ENCODE measurements at places on chromosomes 4 and X.

DNA sequence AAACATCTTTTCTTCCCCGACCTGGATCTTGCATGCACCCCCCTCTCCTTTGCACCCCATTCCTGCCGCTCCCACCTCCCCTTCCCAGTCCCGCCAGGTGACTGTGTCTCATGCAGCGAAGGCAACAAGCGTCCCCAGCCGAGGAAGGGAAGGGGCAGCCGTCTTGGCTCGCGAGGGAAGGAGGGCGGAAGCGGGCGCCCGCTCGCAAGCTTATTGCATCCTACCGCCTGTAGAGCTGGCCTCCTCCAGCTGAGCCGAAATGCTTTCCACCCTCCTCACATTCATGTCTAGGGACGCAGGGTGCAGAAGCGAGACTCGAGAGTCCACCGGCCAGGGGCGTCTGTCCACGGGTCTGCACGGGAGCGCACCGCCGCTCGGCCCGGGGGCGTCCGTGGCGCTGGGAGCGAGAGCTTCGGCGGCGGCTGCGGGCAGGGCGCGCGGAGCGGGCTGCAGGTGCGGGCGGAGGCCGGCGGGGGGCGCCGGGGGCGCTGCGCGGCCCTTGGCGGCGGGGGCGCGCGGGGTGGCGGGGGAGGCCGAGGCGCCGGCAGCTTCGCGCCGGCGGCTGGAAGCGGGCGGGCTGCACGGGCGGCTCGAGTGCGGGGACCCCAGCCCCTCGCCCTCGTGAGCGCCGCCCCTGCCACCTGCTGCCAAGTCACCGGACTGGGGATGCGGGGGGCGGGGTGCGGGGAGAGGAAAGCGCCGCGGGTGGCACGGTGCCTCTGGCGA, at the start of gene KCNIP4:
KCNIP4 (minus strand) TSS at position 426 of the 726 bp plus-strand sequence.
- no peak for DNase-seq

- DNase-seq = no peak
These were observed 17.9 kb downstream of the PDHA2 start for GRCh38 chr4:95857761-95858160.

- DNase-seq = no peak
These were observed 126.6 kb upstream of the SLC4A4 start for GRCh38 chr4:71212216-71212615.

DNA sequence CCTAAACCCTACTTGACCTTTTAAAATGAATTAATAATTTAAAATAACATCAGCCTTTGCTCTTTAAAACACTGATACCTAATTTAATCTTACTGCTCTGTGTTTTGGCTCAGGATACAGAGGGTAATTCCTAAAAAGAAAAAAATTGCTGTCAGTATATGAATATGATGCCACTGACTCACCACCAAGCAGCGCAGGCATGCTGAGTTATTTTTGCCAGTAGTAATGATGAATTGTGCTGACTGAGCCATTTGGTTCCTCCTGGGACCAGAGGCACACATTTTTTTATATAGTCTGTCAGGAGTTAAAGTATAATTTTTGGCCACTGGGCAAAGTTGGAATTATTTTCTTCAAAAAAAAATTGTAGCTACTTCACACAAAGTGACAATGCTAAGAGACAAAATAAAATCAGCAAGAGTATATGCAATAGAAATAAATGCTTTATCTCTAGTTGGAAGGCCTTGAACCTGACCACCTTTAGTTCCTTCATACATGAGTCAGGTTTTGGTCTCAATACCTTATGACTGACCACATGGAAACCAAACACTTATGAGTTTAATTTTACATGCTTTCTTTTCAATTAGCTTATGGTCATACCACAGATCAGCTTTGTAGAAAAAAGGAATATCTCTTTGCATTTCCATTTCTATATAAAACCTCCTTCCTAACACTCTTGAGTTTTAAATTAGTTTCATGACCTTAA, 115.1 kb downstream of the PPP3CA start:
- no peak for DNase-seq

DNA sequence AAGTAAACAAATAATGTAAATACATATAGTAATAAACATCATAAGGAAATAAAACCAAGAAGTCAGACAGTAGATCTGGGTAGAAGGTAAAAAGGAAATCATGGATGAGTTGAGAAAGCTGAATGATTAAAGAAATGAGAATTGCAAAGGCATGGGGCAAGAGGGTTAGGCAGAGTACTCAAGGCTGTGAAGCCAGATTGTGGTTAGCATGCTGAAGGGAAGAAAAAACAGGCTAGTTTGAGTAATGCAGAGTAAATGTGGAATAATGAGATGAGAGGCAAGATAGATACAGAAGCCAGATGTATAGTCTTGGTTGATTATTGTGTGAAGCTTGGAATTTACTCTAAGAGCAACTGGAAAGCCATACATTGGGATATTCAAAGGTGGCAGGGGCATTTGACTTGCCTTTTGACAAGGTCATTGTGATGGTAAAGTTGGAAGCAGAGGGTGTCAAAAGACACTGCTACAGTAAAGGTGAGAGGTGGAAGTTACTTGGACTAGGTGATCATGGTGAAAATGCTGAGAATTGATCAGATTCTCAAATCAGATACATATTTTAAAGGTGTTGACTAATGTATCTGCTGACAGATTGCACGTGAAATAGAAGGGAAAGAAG, 307.0 kb downstream of the FSTL5 start:
- DNase-seq = no peak

DNA sequence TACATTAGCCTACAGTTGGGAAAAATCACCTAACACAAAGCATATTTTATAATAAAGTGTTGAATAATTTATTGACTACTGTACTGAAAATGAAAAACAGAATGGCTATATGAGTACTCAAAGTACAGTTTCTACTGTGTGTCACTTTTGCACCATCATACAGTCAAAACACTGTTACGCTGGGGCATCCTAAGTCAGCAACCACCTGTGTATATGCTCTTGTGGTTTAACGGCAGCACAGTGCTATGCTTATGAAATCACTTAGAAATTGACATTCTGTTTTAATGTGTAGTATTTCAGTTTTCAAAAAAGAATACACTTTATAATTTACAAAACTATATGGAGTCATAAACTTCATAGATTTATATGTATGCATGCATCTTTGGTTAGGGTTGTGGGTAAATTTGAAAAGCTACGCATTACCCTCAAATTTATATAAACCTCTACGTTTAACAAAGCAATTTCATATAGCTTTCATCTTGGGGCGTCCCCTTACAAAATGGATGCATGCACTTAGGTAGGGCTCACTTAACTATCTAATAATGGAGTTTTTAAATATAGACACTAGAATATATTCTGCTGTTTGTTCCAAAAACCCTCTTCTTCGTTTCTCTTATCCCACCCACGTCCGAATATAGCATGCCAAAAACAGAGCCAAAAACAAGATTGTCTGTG, 690 bp upstream of the NEIL3 start:
- no peak for DNase-seq

- DNase-seq = no peak
These were observed 57.6 kb upstream of the RBPJ start for GRCh38 chr4:26263165-26263564.

DNA sequence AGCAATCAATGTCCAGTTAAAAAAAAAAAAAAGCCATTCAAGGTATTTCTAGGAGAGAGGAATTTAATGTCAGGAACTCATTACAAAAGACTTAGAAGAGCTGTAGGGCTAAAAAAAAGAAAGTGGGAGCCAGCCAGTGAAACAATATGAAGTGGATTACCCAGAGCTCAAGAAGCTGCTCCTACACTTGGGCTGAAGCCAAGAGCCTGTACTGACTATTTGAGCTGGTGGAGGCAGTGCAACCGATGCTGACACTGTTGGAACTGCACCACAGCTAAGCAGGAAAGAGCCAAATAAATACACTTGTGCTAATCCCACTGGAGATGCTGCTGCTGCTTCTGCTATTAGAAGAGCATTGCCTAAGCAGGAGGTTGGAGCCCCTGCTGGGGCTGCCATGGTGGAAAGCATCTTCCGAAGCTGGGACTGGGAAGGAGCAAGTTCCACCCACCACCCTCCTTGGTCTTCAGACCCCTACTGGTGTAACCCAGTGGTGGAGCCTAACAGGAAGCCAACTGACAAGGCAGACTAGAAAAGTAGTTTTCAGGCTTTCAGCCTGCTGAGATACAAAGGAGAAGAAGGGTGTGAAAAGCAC, 65.4 kb downstream of the CXXC4 start:
- no peak for DNase-seq

- no peak for DNase-seq
These were observed 101.5 kb downstream of the CCDC160 start for GRCh38 chrX:134338527-134338926.

DNA sequence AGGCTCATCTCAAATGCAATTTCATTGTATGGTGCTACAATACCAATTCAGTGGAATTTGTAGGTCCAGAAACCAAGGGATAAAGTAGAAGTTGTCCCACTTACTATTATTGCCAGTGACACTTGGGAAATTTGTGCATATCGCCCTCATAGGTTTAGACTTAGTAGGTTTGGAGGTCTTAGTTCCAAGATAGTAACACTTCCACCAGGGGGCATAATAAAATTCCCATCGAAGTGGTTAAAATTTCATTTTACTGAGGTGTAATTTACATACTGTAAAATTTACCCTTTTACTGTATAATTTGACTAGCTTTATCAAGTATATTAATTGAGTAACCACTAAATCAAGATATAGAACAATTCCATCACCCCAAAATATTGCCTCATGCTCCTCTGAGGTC, 174.6 kb downstream of the INPP4B start:
- DNase-seq = no peak

- no peak for DNase-seq
These were observed 119.7 kb downstream of the CHRNA9 start for GRCh38 chr4:40454816-40455215.

DNA sequence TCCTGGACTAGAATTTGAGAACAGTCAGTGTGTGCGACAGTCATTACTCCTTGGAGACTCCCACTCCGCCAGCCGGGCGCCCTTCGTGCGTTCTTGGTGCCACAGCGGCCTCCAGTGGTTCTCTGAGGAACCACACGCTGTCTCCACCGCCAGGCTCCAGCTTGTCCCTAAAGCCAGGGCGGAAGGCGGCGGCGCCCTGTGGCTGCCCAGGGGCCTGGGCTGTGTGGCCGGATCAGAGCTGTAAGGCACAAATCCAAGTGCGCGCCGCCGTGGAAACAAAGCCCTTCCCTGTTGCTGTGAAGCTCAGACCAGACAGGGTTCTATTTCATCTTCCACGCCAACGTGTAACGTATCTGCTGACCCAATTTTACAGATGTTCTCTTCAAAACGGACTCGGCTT, 34.2 kb downstream of the IDS start:
- no peak for DNase-seq

DNA sequence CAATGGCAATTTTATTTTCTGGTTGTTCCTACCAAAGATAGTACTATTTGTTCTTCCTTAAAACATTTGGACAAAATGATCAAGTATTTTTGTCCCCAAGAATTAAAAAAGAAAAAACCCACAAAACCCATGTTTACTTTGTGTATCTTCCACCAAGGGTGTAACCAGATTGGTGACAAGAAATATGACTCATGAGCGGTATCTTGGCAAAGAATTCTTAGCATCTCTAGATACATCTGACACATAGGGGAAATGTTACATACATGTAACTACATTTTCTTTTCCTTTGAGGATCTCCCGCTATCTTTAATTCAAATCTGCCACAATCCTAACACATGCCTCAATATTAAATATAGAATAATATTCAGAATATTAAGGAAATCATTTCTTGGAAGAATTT, 78.7 kb downstream of the WDFY3 start:
- no peak for DNase-seq
